Activated T-cell treated with anti-CD3 and anti-CD28 coated beads for 48 hours (primary cell): ENCODE measurements at places on chromosomes 7 and 10.

- DNase-seq: no peak
Measured at GRCh38 chr10:16776896-16777295, 40.3 kb downstream of the RSU1 start.

GRCh38 chr10:76581506-76582256 lies 1055.9 kb downstream of the KCNMA1 start:
- DNase-seq: no peak

DNA sequence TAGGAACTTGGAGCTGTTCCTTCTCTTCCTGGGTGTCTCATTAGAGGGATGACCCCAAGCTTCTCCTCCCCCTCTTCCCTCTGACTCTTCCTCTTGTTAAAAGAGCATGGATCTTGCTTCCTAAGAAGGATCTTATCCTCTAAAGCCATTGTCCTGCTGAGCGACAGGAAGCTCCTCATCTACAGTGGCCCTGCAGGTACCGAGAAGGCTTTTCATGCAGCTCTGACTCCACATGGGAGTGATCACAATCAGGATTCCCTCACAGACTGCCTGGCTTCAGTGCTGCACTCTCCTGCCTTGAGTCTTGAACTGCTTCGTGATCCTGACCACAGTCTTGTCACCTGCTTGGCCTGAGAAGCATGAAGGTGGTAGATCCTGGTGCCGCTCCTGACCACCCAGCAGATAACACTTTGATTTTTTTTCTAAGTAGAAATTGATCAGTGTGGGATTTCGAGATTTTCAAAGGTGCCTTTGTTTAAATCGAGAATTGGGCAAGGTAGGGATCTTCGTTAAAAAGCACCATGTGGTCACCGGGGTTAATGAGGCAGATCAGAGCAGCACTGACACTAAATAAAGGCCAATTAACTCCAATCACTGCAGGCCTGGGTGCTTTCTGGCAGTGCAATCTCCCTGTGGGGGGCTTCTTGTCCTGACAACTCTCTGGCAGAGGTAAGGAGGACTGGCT lies 376.4 kb downstream of the NRG3 start:
- no peak for DNase-seq

DNA sequence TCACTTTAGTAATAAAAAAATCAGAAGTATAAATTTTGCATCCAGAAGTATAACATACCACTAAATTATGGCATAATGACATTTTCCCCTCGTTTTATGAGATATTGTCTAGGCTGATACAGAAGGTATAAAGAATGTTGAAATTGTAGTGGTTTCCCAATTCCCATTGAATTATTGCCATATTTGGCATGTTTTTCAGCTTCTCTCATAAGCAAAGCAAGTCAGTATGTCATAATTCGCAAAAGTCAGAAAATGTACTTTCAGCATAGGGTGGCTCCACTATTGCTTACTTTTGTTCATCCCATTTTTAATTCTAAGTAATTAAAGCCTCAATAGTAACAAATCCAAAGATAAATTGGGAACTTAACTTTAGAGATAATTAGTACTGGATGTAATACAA lies 19.7 kb upstream of the PTPRZ1 start:
- DNase-seq: no peak

DNA sequence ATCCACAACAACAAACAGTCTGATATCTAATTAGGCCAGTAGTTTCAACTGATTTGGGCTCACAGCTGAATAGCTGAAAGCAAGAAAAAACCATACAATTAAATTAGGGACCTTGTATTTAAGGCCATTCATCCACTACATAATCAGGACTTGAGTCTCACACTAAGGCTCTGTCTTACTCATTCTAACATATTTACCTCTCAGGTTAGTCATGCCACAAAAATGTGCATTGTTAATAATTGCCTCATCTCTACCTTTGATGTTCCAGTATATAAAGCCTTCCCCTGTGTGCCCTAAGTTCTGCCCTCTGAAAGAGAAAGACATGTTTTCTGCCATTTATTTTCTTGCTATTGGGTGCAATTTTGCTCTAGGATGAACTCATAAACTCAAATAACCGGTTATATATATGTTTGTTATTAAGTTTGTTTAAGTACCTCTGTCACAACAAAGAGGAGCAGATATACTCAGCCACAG lies 5.3 kb upstream of the C1GALT1 start:
- no peak for DNase-seq

DNA sequence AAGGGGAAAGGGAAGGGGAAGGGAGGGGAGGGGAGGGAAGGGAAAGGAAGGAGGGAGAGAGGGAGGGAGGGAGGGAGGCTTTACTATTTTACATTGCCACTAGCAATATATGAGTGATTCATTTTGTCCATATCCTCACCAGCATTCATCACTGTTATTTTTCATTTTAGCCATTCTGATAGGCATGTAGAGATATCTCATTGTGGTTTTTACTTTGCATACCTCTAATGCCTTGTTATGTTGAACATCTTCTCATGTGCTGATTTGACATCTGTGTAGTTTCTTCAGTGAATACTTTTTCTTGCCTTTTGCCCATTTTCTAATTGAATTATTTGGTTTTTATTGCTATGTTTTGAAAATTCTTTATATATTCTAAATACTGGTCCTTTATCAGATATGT lies 52.7 kb downstream of the GCC1 start:
- DNase-seq: no peak

- no peak for DNase-seq
Measured at GRCh38 chr7:157713591-157713990, 376.8 kb downstream of the DNAJB6 start.

DNA sequence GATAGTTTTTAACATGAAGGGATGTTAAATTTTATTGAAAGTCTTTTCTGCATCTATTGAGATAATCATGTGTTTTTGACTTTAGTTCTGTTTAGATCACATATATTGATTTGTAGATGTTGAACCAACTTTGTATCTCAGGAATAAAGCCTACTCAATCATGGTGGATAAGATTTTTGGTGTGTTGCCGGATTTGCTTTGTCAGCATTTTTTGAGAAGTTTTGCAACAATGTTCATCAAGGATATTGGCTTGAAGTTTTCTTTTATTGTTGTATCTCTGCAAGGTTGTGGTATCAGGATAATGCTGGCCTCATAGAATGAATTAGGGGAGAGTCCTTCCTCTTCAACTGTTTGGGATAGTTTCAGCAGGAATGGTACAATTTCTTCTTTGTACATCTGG lies 9.3 kb upstream of the PPP1R3A start:
- DNase-seq: no peak

DNA sequence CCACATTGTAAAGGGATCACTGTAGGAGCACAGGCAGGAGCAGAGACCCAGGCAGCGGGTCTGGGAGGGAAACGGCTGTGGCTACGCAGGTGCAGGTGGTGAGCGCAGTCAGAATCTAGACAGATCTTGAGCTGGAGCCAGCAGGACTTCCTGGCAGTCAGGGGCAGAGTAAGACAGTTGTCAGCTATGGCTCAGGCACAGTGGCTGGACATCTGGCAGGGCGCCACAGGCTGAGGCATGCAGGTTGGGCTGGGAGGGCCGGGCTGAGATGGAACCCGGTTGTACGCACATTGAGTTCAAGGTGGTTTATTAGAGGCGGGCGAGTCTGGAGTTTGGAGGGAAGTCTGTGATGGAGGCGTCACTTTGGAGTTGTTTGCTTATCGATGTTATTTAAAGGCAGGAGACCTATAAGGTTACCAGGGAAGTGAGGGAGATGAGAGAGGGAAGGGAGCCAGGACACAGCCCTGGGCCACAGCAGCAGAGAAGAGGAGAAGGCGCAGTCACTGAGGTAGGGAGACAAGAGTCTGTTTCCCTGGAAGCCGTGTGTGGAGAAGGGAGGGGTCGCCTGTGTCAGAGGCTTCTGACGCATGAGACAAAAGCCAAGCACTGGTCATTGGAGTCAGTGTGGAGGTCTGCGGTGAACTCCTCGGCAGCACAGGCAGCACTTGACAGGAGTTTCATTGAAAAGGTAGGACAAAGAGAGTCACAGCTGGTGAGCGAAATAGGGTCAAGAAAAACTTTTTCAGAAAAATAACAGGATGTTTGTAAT lies 73.8 kb downstream of the LANCL2 start:
- no peak for DNase-seq

DNA sequence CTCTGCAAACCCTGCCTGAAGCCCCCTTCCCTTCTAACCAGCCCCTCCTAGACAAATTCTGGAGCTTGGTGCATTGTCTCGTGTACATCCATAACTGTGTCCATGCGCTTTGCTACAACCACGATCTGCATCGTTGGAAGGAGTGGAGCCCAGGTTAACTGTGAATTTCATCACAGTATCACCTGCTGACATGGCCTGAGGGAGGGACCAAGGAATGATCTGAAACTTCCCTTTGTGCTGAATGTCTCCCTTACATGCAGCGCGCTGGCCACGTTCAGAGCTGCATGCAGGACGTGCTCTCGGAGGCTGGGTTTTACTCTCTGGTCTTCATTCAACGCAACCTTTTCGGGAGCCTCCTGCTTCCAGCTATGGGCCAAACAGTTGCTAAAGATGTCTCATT lies 222.3 kb downstream of the CUX1 start:
- DNase-seq: no peak

DNA sequence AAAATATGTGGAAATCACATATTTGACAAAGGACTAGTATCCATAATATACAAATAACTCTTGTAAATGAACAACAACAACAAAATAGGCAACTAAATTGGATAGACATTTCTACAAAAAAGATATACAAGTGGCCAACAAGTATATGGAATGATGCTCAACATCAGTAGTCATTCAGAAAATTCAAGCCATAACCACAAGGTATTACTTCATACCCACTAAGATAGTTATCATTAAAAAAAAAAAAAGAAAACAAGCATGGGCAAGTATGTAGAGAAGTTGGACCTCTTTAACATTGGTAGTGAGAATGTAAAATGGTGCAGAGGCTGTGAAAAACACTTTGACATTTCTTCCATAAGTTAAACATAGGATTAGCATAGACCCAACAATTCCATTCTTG lies 80.8 kb downstream of the CYP26A1 start:
- DNase-seq: no peak

DNA sequence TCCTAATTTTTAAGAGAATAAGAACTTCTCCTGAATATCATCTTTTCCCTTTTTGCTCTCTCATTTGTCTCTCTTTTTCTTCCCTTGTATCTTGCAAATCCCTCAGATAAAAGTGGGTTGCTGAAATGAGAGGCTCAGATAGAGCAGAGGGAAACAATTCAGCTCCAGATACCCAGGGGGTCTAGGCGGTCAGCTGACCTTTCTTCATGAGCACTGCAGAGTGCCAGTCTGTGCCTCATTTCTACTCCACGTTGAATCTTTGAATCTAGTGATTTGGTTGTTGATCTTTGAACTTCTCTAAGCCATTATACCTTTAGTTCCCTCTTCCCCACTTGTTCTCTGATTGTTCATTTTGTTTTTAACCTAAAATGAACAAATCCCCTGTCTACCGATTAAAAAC lies 572.6 kb downstream of the PTPRN2 start:
- DNase-seq: no peak

GRCh38 chr10:34653530-34653929 lies 161.6 kb downstream of the PARD3 start:
- DNase-seq: no peak

DNA sequence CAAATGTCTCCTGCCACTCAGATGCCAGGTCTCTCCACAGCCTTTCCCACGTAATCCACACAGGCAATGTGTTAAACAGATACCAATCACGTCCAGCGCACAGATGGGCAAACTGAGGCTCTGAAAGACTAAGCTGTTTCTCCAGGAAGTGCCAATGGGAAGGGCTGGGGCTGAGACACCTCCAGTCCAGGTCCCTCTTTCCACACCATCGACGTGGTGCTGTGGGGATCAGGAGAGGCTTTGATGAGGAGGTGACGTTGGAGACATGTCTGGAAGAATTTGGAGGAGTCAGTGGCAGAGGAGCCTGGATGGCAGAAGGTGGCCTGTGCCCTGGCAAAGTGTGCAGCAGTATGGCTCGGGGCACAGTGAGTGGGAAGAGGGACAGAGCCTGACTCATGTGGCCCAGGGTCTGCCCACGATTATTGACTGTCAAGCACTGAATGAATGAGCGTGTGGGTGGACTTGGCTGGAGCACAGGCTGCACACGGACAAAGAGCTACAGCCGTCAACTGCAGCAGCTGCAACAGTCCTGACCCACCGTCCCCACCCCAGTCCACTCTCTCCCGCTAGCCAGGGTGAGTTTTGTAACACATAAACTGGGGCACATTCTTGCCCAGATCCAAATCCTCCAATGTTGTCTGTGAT lies 40.8 kb upstream of the HSPA12A start:
- DNase-seq: no peak

DNA sequence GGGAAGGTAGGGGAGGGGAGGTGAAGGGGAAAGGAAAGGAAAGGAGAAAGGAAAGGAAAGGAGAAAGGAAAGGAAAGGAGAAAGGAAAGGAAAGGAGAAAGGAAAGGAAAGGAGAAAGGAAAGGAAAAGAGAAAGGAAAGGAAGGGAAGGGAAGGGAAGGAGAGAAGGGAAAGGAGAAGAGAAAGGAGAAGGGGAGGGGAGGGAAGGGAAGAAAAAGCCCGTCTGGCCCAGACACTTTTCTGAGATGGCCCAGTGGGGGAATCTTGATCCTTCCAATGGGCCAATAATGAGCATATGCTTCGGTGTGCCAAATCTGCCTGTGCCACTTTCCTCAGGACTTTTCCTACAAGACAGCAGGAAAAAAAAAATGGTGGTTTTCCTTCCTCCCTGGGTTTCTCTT lies 64.5 kb downstream of the CH25H start:
- DNase-seq: no peak

- DNase-seq: no peak
Measured at GRCh38 chr7:154843670-154844237, 159.2 kb downstream of the PAXIP1 start.

DNA sequence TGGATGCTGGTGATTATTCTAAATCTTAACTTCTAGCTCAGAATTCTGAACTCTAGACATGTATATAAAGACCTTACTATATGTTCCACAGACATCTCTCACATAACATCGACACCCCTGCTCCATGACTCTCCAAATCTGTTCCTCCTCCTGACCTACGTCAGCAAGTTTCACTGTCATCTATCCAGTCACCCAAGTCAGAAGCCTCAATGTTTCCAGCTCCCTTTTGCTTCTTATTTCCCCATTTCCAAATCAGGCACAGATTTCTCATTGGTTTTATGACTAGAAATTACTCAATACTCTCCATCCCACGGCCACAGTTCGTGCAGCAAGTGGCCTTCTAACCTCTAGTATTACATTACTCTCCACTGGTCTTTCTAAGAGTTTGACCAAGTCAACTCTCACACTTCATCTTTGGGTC lies 28.5 kb downstream of the EPC1 start:
- DNase-seq: no peak

DNA sequence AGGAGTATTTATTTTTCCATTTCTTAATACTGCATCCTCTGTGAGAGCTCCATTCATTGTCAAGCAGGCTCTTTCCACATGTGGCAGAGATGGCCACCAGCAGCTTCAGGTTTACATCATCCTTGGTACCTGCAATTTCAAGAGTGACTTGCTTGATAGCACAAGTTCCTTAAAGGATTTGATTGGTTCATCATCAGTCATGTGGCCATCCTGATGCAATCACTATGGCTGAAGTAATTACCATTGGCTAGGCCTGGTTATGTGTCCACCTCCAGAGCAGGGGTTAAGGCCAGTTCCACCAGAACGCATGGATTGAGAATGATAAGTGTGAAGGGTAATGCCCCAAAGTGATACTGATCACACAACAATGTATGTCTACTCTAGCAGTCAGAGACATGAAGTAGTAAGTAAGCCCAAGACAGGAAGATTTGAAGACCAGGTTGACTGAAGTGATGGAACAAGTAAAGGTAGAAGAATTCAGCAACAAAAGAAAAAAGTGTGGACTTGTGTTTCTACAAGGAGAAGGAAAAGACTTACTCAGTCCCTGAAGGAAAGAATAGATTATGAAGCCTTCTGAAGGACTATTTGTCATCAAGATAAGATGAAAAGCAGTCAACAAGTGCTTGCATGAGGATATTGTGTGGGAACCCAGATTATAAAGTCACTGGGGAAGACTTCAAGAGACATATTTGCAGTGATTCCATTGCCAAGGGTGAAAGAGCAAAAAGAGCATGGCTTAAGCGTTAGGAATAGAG lies 26.4 kb upstream of the PRKAR2B start:
- DNase-seq: no peak
